ENCODE measurements at places on chromosomes 3 and 15.

DNA sequence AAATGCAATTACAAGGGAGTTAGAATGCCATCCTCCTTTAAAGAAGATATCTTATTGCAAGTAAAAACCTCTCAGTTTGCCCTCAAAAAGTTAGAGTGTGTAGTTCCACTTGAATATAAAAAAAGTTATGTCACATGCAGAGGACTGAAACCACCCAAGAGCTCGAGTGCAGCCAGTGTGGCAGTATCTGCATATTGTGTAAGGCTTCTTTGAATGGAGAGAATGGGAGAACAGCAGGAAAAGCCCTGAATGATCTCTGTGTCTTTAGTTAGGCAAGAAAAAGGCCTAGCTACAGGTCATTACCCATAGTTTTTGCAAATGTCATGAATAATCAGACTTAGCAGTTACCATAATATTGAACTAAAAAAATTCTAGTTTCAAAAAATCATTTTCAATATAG lies 13.9 kb upstream of the TEX9 start:
- no peak for DNase-seq

DNA sequence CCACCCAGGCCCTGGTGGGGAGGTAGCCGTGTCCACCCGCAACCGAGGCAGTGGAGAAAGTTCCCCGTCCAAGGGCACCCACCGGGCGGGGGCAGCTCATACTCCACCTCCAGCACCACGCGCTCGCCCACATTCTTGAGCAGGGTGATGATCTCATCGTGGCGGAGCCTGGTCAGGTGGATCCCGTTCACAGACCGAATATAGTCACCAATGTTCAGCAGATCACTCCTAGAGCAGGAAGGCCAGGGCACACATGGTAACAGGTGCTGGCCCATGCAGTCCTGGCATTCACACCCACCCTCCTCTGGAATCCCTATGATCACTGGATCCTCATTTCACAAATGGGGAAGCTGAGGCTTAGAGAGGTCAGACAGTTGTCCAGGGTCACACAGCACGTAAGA lies 15.8 kb downstream of the GRIP2 start:
- no peak for DNase-seq

GRCh38 chr3:16286161-16286560 lies 21.1 kb downstream of the OXNAD1 start:
- DNase-seq = peak; percentile 65

- DNase-seq = no peak
These were observed 26.4 kb upstream of the ATP8B4 start for GRCh38 chr15:50145451-50145872.

DNA sequence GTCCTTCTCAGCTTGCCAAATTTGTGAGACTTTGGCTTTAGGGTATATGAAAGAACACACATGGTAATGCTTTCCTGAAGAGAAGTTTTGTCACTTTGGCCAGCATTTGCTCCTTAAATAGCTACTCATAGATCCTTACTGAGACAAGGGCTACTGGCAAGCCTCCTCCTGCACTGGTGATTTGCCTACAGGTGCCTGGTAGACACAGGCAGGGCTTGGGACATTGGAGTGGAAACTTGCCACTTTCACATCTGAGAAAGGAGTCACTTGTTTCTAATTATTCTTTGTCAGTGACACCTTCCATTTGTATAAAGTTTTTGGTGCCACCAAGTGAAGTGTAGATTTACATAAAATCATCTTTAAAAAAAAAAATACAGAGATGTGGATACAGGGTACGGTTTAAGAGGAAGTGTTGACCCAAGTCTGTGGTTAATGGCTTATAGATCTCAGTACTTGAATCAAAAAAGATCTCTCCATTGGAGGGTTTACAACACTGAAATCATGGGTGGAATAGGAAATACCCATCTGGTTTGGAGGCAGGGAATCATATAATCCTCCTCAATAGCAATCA lies 132.8 kb upstream of the GADL1 start:
- DNase-seq = no peak

GRCh38 chr3:181210275-181210674 lies 220.7 kb upstream of the DNAJC19 start:
- DNase-seq = no peak

DNA sequence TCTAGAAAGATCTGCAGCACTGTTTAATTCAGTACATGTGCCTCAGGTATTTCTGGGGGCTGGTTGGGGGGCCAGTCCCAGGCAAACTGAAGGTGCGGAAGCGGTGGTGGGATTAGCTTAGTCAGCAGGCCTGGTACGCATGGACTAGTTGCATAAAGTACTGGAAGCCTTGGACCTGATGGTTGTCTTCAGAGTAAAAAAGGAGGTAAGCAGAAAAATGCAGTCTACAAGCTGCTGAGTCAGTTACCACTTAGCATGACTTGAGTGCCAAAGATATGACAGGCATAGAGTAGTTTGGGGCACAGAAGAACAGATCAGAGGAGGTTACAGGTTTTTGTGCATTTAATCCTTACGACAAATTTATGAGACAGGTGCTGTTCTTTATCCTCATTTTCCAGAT lies 19.9 kb upstream of the GOLGA8J start:
- DNase-seq = no peak

DNA sequence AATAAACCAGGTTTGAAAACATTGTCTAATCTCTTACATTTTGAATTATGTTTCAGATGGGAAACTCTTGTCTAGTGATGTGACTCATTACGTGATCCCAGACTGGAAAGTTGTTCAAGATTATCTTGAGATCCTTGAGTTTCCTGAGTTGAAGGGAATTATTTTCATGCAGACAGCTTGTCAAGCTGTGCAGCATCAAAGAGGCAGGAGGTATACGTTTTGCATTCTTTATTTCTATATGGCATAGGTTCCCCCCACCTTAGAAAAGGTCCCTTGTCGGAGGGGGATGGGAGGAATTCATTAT lies 1.5 kb downstream of the DIS3L start:
- no peak for DNase-seq

- DNase-seq = no peak
These were observed 74.2 kb downstream of the RFTN1 start for GRCh38 chr3:16439163-16439847.
